IPS DF 6.9 (cell line): ENCODE measurements at places on chromosomes 13 and 19.

DNA sequence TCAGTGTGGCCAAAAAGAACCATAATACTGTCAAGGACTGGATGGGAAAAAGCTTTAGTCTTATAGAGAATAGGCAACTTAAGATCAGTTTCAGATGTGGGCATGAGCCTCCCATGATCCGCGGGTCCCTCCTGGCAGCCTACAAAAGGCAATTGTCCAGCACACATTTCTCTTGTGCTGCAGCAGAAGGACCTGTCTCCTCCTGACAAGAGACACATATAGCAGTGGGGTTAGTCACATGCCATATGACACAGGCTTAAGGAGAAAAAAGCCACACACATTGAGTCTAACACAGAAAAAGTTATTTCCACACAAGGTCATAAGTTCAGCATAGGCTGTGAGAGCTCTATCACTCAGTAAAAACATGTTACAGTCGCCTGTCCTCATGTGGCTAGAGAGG is 1378.7 kb upstream of the PRR20A start:
- no peaks in the 10 kb centered on the region for H3K4me1 ChIP-seq
- no peaks in the 10 kb centered on the region for H3K27me3 ChIP-seq
- no peak overlapping the region for H3K27ac ChIP-seq
- H3K36me3 ChIP-seq: no peaks in the 10 kb centered on the region
- no peak overlapping the region for H3K4me3 ChIP-seq

- H3K27ac ChIP-seq: no peak overlapping the region
- peak overlapping the region; percentile 57; the same call in 1 of the 2 replicates for H3K4me3 ChIP-seq
- no peaks in the 10 kb centered on the region; the same call in 1 of the 2 replicates for H3K36me3 ChIP-seq
- H3K27me3 ChIP-seq: peaks cover 19% of the 10 kb centered on the region
- peaks cover 5% of the 10 kb centered on the region; the same call in 1 of the 2 replicates for H3K4me1 ChIP-seq
- no peak for DNase-seq
Measured at GRCh38 chr19:32676186-32676894, 692 bp downstream of the RGS9BP start.

- H3K27me3 ChIP-seq: no peaks in the 10 kb centered on the region
- no peak overlapping the region for H3K4me3 ChIP-seq
- H3K4me1 ChIP-seq: no peaks in the 10 kb centered on the region
- H3K36me3 ChIP-seq: peaks cover 13% of the 10 kb centered on the region; the same call in 1 of the 2 replicates
- H3K27ac ChIP-seq: no peak overlapping the region
- DNase-seq: no peak
Measured at GRCh38 chr19:9857920-9858746, 23.0 kb downstream of the PIN1 start.

GRCh38 chr13:44352202-44352601 is 21.4 kb upstream of the SERP2 start:
- peaks cover 2% of the 10 kb centered on the region; the same call in 1 of the 2 replicates for H3K4me1 ChIP-seq
- H3K27me3 ChIP-seq: no peaks in the 10 kb centered on the region
- no peak overlapping the region for H3K27ac ChIP-seq
- H3K4me3 ChIP-seq: no peak overlapping the region
- no peak for DNase-seq

- no peak overlapping the region for H3K4me3 ChIP-seq
- H3K27ac ChIP-seq: no peak overlapping the region
- no peaks in the 10 kb centered on the region for H3K27me3 ChIP-seq
- H3K4me1 ChIP-seq: no peaks in the 10 kb centered on the region
- H3K36me3 ChIP-seq: no peaks in the 10 kb centered on the region
- no peak for DNase-seq
Measured at GRCh38 chr13:46057256-46058015, 4.9 kb upstream of the ZC3H13 start.

GRCh38 chr19:14480700-14481079 is 5.5 kb upstream of the PTGER1 start:
- H3K4me3 ChIP-seq: no peak overlapping the region
- H3K4me1 ChIP-seq: peaks cover 3% of the 10 kb centered on the region
- peaks cover 9% of the 10 kb centered on the region; the same call in 1 of the 2 replicates for H3K36me3 ChIP-seq
- DNase-seq: no peak
- no peaks in the 10 kb centered on the region for H3K27me3 ChIP-seq

- peak within 1 kb of the TSS; percentile 79; the same call in 1 of the 2 replicates for H3K4me3 ChIP-seq
- DNase-seq: peak; percentile 84
- no peak within 1 kb of the TSS for H3K27ac ChIP-seq
- H3K27me3 ChIP-seq: no peaks in the 10 kb centered on the region
- H3K4me1 ChIP-seq: 0 out of 2 replicates have a peak, but pooled peaks cover 2% of the 10 kb centered on the region
Measured at GRCh38 chr19:46296722-46297461, at the start of gene HIF3A. HIF3A (plus strand) TSS chr19:46297042; CDS start chr19:46297077, 35 bp downstream.

GRCh38 chr13:66492479-66492878 is 737.7 kb downstream of the PCDH9 start:
- no peak overlapping the region for H3K27ac ChIP-seq
- no peaks in the 10 kb centered on the region for H3K27me3 ChIP-seq
- peak; percentile 20 for DNase-seq

DNA sequence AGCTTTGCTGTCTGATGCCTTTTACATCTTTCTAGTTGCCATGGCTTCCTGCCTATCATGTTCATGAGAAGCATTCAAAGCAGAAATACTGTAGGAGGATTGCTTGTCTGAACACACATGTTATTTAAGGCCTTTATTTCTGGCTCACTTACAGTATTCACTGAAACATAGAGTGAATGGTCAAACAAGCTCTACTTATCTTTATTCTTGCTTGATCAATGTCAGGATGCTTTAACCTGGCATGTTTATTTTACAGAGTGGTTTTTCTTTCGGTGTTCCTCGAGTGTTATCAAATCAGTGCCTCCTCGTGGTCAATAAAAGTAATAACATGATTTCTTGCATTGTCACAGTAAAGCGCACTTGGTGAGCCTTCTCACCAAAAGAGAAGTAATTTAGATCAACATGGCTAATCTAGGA is 73.5 kb upstream of the PCDH17 start:
- H3K4me3 ChIP-seq: no peak overlapping the region
- no peaks in the 10 kb centered on the region for H3K36me3 ChIP-seq
- peak; percentile 25 for DNase-seq

DNA sequence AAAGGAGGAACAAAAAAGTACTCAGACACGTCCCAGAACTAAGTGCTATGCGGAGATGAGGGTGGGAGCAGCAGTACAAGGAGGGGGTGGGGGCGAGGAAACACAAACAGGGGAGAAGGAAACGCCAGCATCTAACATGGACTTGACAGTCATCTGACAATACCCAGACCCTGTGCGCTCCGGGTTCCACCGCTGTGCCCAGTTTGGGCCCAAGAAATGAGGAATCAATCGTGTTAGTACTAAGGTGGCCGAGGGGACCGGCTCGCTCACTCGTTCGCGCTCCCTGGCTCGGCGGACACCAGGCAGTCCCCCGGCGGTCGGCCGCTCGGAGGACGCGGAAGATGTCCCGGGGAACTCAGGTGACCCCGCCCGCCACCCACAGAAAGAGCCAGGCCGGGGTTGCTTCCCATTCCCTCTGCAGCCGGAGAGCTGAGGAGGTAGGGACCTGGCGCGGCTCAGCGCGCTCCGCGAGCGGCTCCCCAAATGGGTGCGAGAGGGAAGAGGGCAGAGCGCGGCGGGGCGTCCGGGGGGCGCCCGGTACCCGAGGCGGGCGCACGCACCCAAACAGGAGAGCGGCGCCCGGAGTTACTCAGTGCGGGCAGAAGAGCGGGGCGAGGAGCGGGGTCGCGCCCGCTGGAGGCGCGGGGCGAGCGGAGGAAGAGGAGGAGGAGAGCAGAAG is 616 bp downstream of the TSHZ3 start:
- H3K36me3 ChIP-seq: no peaks in the 10 kb centered on the region
- DNase-seq: no peak
- no peak overlapping the region for H3K27ac ChIP-seq
- H3K4me1 ChIP-seq: peaks cover 7% of the 10 kb centered on the region
- peak overlapping the region; percentile 89 for H3K4me3 ChIP-seq
- peaks cover 21% of the 10 kb centered on the region for H3K27me3 ChIP-seq
